Fibroblast of the aortic adventitia (primary cell): ENCODE measurements at places on chromosomes 11 and 22.

DNA sequence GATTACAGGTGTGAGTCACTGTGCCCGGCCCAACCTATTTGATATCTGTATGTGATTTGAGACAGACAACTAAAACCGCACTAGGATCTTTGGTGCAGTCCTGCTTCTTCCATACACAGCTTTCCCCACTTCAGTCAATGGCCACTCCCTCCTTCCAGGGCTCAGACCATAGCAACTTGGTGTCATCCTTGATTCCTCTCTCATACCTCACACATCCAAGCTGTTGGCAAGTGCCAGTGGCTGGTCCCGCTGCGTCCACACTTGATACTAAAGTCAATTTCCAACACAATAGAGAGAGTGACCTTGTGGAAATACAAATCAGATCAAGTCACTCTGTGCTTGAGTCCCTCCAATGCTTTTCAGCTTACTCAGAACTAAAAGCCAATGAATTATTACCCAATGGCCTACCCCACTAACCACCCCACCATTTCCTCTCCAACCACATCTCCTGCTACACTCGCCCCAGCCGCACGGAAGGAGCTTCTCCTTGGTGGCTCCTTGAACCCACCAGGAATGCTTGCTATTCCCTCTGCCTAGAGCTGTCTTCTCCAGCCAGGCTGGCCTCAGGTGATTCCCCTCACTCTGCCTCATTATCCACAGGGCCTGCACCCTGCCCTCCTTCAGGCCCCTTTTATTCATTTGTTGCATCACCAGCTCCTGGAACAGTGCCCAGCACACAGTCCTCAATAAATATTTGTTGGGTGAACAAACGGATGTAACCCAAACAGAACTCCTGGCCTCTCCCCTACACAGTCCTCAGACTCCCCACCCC is 12.9 kb downstream of the ABTB2 start:
- peak; percentile 73 for DNase-seq

DNA sequence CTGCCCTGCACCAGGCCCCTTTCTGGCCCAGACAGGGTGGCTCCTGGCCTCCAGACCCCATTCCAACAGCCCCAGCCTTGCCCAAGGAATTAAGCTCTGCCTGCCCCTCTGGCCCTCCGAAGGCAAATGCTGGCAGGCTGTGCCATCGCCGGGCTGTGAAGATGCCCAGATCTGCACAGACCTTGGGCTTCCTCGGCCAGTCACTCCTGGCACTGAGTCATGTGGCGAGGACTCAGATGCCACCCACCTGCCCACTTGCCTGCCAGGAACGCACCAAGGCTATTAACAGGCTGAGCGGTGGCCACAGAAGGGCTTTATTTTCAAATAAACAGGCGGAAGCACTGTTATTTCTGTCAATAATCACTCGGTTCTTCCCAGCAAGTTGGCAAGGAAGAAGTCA is 50.3 kb upstream of the TTLL12 start:
- DNase-seq = no peak

DNA sequence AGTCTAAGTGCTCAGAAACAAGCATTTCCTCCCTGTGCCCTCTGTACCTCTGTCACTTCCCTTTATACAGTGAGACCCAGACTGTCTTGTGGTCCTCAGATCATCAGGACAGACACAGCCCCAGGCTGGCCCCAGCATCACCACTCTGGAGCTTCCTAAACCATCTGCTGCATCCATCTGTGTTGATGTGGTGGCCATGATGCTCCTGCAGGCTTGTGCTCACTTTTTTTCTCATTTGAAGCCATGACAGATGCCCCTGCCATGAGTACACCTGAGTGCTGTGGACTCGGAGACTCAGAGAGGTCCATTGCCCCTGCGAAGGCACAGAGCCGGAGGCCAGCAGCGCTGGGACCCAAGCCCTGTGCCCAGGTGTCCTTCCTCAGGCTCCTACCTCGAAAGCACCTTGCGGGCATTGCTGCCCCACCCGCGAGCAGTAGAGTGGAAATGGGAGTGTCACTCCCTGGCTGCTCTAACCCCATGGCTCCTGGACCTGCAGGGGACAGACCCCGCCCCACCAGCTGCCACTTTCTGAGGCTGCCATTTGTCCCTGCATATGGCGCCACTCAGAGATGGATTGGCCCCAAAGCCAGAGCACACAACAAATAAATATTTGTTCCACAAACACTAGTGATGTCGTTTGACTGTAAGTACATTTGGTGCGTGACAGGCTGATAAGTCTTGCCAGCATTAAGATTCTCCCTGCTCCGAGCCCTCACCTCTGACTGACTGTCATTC is 593.5 kb downstream of the TBC1D22A start:
- no peak for DNase-seq

- DNase-seq = no peak
Measured at GRCh38 chr11:69483170-69483569, 1.7 kb downstream of the LINC01488 start.

DNA sequence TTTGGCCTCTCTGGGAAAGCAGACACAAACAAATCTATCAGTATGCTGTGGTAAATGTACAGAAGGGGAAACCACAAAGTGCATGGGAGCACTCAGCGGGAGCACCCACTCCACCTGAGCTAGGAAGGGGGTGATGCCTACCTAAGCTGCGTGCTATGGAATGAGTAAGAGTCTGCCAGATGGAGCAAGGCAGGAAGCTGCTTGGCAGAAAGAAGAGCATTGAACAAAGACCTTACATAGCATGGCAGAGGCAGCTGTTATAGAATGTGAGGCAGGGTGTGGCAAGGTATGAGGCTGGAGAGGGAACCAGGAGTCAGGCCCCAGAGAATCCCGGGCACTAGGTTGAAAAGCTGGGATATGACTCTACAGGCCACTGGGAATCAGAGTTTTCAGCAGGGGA is 13.8 kb upstream of the MTFP1 start:
- DNase-seq = no peak

GRCh38 chr11:122910775-122911174 is 28.2 kb downstream of the JHY start:
- peak; percentile 67 for DNase-seq

DNA sequence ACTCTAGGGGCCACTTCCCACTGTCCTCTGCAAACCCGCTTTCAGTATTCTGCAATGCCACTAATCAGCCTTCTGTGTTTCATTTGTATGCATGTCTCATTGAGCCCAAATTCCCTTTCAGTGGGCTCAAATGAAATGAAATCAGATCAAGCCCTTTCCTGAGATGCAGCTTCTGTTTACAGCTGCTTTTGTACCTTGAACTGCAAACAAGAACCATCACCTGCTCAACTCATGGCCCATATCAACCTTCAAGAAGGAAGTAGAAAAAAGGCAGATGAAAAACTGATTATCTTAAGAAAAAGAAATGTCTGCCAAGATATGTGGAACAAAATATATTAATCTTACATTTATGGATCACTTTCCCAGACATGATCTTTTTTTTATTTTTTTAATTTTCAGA is 141.1 kb upstream of the ARHGAP42 start:
- DNase-seq = no peak
